GM04504 (cell line): ENCODE measurements at places on chromosomes 3 and 15.

DNA sequence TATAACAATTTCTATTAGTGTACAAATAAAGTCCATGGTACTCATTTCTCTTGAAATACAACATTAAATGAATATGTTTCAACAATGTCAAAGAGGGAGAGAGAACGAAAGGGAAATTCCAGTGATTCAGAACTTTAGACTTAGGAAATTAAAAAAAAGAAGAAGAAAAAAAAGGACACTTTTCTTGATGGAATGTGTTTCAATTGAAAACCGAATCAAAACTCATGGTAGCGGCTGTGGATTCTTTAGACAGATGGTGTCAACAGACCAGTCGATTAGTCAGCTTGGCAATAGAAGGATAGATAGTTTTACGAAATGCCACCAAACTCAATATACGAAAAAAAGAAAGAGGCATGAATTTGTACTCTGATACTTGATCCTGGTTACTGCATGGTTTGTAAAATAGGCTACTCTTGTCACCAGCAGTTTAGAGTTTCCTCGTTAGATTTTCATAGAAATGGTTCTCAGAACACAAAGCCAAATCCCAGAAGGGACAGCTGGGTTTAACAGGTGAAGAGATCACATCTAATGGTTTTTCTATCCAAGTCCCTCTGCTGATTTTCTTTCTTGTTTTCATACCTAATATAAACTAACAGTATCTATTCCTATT is 793.5 kb downstream of the ROBO1 start:
- DNase-seq = peak; percentile 27

DNA sequence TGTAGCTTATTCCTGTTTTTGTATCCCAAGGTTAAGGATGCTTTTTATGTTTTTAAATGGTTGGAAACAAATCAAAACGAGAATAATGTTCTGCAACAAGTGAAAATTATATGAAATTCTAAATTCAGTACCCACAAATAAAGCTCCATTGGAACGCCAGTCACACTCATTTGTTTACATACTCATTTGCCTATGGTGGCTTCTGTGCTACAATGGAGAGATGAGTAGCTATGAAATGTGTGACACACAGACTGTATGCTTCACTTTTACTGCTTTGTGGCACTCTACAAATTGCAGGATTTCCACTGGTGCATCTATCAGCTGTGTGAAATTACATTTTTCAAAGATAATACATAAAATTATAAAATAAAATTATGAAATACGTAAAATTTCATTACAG is 112.2 kb upstream of the TSPAN3 start:
- DNase-seq = no peak

DNA sequence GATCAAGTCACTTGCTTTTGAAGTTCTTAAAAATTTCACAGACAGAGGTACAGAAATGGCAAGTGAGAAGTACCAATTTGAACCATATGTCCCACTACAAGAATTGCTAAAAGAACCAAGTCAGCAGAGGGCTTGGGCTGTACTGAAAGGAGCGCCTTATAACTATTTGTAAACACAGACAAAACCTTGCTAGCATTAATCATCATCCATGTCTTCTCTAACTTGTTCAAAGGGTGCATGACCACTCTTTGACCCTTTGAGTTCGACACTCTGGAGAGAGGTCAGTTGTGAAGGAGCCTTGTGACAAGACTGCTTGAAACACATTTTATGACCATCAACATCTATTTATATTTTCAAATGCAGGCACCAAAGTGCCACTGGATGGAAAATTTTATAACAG is 191.7 kb downstream of the PDZRN3 start:
- no peak for DNase-seq

DNA sequence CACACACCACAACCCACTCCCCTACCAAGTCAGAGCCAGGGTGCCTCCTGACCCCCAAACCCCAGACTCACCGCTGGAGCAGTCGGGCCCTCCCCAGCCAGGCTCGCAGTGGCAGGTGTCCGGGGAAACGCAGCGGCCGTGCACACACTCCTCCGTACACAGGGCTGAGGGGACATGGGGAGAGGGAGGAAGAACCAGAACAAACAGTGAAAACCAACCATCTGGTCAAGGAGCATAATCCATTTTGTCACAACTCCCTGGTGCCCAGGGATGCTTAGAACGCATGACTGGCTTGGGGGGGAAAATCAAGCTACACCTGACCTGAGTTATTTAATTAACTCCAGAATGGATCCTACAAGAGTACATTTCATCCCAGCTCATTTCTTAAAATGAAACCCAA is 159.2 kb downstream of the MEGF11 start:
- DNase-seq = no peak

DNA sequence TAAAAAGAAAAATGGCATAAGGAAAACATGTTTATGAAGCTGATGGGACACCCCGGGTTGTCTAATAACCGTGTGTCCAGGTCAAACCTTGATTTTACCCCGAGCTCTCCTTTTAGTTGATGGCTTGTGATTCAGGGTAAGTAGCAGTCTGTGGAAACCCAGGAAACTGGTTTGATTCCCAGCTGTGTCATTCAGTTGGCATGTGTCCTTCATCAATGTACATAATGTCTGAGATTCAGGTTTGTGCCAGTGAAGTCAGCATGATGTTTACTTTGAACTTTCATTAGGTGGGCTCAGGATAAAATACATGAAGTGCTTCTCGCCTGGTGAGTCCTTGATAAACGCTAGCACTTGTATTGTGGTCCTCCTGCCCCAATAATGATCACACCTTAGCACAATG is 4.3 kb upstream of the COPG1 start:
- no peak for DNase-seq

DNA sequence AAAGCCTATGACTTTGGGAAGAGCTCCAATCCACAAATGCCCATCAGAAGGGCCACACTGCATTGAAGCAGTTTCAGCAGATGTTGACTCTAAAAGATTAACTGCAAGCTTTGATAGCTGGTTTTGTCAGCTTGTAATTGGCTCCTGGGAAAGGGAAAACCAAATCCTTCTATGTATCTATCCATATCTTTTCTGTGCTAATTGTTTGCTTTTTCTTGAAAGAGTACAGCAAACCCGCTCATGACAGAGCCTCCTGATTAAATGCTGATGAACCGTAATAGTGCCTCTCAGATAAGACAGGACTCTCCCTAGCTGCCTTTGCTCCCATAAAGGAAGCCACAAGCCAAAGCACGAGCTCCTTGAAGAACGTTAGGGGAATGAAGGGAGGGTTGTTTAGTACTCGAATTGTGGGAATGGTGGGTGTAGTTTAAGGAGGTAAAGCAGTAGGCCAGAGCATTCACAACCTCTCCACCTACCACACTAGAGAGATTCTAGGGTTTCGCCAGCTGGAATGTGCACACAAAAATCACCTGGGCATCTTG is 33.6 kb upstream of the LRIG1 start:
- no peak for DNase-seq

GRCh38 chr3:150931745-150932144 is 26.5 kb upstream of the MINDY4B start:
- no peak for DNase-seq

DNA sequence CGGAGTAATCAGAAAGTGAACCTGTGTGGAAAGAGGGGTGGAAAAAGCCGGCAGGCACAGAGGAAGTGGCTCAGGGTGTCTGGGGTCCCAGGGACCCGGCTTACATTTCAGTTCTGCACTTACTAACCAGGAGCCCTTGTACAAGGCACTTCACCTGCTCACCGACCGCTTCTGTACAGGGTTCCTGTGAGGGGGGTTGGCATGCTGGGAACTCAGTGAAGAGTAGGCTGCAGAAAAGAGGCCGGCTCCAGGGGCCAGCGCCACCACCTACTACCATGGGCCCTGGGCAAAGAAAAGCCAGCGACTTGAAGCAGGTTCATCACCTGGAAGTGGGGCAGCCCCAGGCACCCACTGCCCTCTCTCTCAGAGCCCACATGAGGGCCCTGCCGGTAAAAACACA is 6.2 kb downstream of the STIMATE start:
- no peak for DNase-seq

DNA sequence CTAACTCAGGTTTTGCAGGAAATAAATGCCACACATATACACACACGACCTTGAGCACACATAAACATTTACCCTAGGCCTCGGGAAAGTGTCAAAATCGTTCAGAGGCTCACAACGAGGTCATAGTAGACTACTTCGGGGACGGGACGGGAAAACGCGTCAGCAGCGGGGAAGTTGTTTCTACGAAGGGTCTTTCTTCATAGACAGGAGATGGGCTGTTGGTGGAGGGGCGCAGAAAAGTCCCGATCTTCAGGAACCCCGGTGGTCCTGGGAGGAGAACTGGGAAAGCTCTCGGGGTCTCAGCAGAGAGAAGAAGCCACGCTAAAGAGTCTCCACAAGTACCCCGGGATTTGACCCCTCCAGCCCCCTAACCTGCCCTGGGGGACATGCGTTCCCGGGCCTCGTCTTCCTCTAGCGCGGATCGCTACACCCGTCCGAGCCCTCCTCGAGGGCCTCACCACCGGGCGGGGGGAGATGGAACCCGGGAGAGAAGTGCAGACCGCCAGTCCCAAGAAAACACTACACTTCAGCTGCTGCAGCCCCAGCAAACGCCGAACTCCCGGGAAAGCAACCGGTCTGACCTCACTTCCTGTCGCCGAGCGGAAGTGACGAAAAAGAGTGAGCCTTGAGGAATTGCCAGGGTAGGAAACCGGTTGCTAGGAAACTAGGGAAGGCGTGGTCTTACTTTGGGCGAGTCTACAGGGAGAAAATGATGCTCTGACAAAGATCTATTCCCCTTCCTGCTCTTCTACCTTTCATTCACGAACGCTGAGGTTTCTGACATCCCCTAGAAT is at the start of gene PIK3R4:
PIK3R4 (minus strand) TSS at position 584 of the 794 bp plus-strand sequence. CDS start 1,611 bp downstream, outside the sequence.
- DNase-seq = peak; percentile 96

GRCh38 chr3:156382458-156383346 is 172.2 kb downstream of the SSR3 start:
- DNase-seq = no peak

DNA sequence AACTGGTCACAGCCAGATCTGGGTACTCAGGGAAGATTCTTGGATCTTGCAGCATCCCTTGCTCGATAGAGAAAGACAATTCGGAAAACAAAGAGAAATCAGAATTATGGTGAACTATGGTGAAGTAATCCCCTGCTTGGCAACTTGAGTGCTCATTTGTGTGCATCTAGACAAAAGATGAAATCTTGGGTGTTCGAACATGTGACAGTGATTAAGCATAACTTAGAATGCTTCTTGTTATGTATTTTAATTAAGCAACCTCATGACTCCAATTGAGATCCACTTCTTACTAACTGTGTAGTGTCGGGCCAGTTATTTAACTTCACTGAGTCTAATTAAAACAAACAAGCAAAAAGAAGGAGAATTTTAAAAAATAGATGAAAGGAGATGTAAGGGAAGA is 56.5 kb downstream of the ZNF385D start:
- no peak for DNase-seq

- DNase-seq = no peak
Observed at GRCh38 chr15:36301947-36302346, 277.5 kb upstream of the CDIN1 start.

DNA sequence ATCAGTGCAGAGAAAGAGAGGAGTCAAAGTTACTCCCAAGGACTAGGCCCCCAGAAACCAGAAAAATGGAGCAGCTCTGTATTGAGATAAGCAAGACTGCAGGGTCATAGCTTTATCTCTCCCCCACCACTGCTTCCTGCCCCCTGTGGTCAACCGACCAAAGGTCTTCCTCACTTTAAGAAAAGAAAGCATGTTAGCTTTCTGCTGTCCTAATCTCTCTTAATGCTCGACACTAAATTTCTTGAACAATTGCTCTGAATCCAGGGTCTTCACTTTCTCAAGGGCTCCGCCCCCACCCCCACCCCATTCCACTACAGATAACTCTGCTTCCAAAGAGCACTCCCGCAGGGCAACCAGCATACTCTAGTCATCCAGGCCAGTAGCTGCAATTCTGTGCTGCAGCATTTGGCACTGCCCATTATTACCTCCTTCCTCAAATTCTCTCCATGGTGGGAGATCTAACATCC is 31.9 kb downstream of the TNIK start:
- DNase-seq = no peak

- DNase-seq = no peak
Observed at GRCh38 chr3:172056416-172056815, 17.0 kb downstream of the FNDC3B start.

DNA sequence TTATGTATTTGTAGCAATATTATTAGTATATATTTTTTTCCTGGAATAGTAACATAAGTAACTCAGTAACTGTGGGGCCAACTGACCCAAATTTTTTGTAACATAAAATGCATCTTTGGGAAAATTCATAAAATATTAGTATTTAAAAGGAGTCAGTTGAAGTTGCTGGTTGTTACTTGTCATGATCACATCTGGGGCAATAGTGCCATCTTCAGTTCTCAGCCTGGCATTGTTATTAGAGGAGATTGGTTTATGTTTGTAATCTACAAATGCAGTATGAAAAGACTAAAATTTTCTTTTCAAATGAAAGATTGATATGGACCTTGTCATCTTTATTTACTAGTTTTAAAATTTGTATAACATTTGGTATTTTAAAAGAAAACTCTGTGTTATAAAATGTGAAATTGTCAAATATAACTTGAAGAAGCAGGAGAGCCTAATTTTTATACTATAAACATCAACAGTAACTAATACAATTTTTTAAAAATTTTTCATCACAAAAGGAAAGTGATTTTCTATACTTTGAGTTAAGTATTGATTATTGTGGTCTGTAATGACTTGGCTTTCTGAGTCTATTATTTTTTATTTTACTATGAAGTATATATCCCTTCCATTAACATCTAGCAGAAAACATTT is 38.8 kb upstream of the MLF1 start:
- DNase-seq = peak; percentile 39

DNA sequence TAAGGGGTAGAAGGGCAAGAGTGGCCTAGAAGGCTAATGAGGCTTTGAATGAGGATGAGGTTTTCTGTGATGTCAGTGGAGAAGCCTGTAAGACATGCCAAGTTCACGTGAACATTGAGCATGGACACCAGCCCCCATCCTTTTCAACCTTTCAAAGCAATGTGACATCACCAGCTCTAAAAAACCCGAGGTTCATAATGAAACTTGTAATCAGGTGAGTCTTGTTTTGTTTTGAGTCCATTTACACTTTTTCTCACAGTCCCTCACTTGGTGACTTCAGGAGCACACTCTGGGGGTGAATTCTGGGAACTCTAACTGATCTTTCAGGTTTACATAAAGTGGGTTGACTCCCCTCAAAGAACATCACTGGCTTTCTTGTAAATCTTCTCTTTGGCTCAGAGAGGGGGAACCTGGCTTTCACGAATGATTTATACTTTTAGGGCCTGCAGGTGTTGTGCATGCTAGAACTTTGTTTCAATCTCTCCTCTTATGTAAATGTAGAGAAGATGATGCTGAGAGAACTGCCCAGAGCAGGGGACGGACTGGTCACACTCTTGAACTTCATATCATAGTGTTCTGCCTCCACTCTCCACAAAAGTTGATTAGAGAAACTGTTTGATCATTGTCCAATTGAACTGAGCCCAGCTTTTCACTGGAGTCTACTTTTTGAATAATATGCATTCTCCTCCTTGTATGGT is 224.7 kb upstream of the SATB1 start:
- no peak for DNase-seq

- no peak for DNase-seq
Observed at GRCh38 chr3:58794750-58795149, 128.2 kb upstream of the FAM3D start.

GRCh38 chr15:45391746-45392583 is 13.6 kb upstream of the GATM start:
- no peak for DNase-seq
